Naive thymus-derived CD8-positive, alpha-beta T cell (primary cell): ENCODE measurements at places on chromosomes 1 and 21. TPM values are rescaled to one million over a fixed set of nuclear protein-coding genes. Genes with fewer than 3 reads are reported as not detected.

- DNase-seq = no peak
Measured at GRCh38 chr1:239197871-239198270, 188.5 kb upstream of the CHRM3 start.

DNA sequence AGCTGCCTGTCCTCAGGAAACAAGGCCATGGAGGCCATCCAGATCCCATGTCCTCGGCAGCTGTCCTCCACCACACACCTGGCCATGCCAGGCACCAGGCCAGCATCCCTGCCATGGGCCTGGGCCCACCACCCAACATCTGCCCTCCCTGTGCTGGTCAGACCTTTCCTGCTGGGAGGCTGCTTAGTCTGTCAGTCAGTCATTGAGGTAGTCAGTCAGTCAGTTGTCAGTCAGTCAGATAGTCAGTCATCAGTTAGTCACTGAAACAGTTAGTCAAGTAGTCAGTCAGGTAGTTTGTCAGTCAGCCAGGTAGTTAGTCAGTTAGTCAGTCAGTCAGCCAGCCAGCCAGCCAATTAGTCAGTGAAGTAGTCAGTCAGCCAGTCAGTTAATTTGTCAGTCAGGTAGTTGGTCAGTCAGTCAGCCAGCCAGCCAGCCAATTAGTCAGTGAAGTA lies 17.2 kb downstream of the KRTAP10-1 start:
- no peak for DNase-seq

GRCh38 chr21:38469642-38470041 lies 28.6 kb downstream of the ERG start:
- DNase-seq = no peak

GRCh38 chr1:95098196-95098595 lies 19.0 kb upstream of the TLCD4 start:
- no peak for DNase-seq

GRCh38 chr1:161791904-161792655 lies 26.0 kb downstream of the ATF6 start:
- DNase-seq = no peak

DNA sequence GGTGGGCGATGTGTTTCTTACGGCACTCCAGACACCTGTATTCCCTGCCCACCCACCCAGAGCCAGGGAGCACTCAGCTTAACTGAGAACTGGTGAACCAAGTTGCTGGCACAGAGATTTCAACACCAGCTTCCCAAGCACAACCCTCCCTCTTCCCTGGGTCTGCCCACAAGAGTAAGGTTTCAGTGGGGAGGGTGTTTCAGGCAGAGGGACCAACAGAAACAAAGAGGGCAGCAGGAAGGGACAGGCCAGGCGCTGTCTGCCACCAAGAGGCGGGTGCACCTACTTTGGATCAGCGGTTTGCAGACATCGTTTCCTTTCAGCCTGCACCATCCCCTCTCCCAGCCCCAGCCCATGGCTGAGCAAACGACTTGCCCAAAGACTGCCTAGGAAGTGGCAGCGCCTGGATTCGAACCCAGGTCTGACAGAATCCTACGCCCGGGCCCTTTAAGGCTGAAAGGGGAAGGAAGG lies 21.9 kb upstream of the ALDH4A1 start:
- DNase-seq = no peak

DNA sequence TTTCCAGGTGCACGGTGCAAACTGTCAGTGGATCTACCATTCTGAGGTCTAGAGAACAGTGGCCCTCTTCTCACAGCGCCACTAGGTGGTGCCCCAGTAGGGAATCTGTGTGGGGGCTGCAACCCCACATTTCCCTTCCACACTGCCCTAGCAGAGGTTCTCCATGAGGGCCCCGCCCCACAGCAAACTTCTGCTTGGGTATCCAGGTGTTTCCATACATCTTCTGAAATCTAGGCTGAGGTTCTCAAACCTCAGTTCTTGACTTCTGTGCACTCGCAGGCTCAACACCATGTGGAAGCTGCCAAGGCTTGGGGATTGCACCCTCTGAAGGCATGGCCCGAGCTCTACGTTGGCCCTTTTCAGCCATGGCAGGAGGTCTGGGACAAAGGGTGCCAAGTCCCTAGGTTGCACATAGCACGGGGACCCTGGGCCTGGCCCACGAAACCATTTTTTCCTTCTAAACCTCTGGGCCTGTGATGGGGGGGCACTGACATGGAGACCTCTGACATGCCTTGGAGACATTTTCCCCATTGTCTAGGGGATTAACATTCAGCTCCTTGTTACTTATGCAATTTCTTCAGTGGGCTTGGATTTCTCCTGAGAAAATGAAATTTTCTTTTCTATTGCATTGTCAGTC lies 10.0 kb downstream of the HS2ST1 start:
- no peak for DNase-seq

DNA sequence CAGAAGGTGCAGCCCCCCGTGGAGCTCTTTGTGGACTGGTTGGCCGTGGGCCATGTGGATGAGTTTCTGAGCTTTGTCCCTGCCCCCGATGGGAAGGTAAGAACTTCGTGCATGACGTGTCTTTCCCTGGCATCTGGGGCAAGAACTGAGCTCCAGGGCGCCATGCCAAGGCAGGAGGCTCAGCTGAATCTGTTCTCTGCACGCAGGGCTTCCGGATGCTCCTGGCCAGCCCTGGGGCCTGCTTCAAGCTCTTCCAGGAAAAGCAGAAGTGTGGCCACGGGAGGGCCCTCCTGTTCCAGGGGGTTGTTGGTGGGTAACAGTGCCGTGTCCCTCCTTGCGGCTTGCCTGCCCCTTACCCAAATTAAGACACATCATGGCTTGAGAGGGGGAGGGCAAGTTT lies 27.7 kb downstream of the PADI3 start:
- no peak for DNase-seq

The LDLRAD1 gene
- not detected for total RNA-seq

The TSPAN2 gene
- 0.77 TPM for total RNA-seq

The SHISAL2A gene
- 89.0 TPM for total RNA-seq

The TFF2 gene
- not detected for total RNA-seq
